ENCODE measurements at places on chromosomes 1 and 21.

DNA sequence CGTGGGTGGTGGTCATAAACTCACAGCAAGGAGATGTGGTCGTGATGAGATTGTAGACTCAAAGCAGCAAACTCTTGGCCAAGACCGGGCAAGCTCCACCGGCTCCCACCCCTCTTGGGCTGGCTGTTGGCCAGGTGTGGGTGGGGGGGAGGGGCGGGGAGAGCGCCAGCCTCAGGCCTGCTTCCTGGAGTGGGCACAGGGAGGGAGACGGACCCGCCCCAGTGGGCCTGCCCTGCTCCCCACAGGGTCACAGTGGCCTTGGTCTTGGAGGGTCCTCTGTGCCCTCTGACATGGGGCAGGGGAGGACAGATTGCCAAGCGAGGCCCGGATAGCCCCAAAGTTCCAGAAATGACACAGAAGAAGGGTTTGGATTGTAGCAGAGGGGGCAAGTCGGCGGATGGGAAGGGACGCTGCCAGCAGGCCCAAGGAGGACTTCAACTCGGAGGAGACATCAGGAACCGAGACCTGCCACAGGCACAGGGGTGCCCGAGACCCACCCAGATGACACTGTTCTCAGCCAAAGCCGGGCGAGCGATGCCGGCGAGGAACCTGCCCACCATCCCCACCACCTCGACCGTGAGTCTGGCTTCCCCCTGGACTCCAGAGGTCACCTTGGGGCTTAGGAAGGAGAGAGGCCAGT, 85.4 kb upstream of the ACTRT2 start:
- DNase-seq: no peak

GRCh38 chr1:42484382-42484781, 21.3 kb downstream of the CCDC30 start:
- no peak for DNase-seq

GRCh38 chr1:222787729-222788128, 27.1 kb upstream of the DISP1 start:
- no peak for DNase-seq

GRCh38 chr1:25993197-25993951, 4.5 kb downstream of the PAFAH2 start:
- no peak for DNase-seq

GRCh38 chr1:151615711-151616504, 4.1 kb downstream of the SNX27 start:
- DNase-seq: no peak
